ENCODE measurements at places on chromosomes 7 and 10.

DNA sequence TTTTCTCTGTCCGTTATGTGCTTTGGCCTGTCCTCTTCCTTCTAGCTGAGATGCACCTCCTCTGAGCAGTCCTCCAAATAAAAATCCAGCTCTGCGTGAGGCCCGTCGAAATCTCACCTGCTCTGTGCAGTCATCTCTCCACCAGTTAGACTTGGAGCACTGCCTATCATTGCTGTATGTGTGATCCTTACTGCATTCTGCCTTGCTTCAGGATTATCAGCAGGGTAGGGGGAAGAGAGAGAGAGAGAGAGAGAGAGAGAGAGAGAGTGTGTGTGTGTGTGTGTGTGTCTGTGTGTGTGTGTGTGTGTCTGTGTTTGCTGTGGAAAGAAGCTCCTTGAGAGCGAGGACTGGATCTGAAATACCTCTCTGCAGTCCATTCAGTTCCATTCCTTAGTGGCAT is 129.4 kb downstream of the CCNY start:
- no peak for DNase-seq

DNA sequence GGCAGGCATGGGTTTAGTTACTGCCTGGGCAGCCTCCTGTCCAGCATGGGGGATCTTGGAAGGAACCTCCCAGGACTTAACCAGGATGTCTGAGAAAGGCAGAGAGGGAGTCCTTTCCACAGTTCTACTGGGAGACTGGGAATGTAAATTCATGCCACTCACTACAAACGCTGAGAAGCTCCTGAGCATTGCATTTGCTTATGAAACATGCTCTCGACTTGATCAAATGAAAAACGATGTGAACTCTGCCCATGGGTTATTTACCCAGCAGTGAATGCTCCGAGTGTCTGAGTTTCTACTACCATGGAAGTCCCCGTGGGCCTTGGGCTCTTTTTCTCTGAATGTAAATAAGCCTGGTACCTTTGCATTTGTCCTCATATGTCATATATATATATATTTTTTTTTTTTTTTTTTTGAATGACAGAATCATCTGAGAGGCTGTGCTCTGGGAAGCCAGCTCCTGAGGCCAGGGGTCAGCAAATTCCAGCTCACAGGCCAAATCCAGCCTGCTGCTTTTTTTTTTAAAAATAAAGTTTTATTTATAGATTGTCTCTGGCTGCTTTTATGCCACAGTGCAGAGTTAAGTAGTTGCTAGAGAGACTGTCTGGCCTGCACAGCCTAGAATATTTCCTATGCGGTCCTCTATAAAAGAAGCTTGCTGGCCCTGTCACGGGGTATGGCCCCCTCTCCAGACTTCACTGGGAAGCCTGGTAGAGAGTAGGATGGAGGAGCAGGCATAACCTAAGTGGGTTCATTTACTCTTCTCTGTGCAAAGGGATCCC is 21.4 kb upstream of the RAPGEF5 start:
- no peak for DNase-seq

DNA sequence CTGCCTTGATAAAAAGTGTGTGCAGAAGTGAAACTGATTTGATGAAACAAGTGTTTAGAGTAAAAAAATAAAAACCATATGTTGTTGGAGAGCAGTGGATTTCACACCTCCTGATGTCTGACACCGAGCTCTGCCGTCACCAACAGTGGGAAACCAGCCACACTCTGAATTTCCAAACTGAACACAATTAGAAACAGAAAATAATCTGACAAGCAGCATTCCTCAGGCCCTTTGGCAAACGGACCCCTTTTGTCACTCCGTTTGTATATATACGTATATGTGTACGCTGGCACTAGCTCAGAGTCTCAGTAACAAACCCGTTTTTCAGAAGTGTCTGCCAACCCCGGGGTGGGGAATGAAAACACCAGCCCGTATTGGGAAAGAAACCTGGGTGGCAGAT is 32.4 kb downstream of the TACC2 start:
- no peak for DNase-seq

- DNase-seq = no peak
Observed at GRCh38 chr7:153543232-153543631, 509.0 kb upstream of the DPP6 start.

DNA sequence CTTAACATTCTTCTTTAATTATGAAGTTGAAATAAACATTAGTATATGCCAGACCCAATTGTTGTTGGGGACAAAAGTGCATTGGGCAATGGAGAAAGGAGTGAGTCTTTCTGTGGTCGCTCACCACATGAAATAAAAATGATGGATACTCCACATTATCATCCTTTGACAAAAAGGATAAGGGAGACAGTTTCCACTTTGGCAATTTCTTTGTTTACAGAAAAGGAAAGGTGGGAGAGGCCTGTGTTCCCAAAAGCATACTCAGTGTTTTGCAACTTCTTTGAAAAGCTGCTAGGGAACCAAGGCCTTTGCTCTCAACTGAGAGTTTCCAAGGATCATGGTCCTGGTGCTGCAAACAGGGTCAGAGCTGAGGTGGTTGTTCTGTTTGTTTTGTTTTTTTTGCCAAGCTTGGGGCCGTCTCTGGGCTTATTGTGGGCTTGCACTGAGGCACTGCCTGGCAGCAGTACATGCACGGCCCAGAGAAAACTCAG is 341.9 kb downstream of the TNS3 start:
- DNase-seq = no peak

DNA sequence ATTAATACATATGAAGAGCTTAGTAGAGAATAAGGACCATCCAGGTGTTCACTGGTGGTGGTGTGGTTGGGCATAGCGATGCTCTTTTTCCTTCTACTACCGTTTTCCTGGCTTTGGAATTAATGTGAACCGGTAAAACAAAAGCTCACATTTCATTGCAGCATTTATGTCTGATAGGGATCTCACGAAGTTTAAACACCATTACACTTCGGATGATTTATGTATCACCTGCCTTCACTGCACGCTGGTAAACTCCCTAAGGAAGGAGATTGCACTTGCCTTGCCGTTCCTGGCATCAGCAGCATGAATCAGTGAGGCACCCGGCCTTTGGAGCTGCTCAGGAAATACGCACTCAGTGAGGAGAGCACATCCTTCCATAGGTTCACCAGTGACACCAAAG is 47.5 kb downstream of the WIPF3 start:
- no peak for DNase-seq

DNA sequence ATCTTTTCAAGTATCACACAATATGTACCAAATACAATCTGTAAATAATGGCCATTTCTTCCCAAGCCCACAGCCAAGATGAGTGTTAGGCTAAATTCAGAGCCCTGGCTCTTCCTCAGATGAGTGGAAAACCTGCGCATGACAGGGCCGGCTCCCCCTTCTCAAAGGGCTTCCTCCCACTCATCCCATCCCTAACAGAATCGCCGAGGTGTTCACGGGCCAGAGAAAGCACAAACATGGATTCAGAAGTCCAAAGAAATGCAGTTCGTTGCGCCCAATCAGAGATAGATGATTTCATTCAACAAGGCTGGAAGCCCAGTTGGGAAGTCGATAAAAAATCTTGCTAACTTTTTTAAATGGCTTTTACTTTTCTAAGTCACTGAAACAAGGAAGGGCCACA is 121.8 kb downstream of the UBE2H start:
- no peak for DNase-seq

DNA sequence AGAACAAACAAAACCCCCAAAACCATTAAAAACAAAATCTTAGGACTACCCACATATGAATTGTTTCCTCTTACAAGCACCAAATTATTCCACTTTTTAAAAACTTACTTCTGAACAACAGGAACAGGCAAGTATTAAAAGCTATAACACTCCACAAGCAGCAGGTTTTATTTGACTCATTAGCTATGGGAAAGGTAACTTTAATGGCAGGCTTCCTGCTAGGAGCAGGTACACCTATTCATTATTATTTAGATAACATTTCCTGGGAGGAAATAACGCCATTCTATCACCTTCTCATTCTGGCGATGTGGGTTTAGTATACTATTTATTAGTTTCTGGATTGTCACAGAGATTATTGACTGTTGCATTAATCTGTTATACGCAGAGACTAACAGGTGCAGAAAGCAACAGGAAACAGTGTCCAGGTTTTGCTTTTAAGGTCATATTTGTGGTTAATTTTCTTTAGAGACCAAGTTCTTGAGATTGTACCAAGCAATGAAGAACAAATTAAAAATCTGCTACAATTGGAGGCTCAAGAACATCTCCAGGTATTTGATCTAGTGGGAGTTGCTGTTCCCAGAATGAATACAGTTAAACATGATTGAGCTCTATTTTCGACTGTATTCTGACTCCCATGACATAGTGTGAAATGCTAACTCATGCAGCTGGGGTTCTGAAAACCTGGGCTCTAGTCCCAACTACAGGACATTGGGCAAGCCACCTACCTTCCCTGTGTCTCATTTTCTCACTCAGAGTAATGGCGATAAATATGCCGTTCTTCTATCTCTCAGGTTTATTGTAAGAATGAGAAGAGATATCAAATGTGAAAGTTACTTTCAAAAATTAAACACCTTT is 2.0 kb downstream of the CPA2 start:
- no peak for DNase-seq

- DNase-seq = no peak
Observed at GRCh38 chr10:78035025-78035424, 1.4 kb downstream of the RPS24 start.

GRCh38 chr10:67464278-67464677 is 231.7 kb downstream of the CTNNA3 start:
- no peak for DNase-seq

- peak; percentile 81 for DNase-seq
Observed at GRCh38 chr7:157357129-157358040, 20.6 kb downstream of the DNAJB6 start.

DNA sequence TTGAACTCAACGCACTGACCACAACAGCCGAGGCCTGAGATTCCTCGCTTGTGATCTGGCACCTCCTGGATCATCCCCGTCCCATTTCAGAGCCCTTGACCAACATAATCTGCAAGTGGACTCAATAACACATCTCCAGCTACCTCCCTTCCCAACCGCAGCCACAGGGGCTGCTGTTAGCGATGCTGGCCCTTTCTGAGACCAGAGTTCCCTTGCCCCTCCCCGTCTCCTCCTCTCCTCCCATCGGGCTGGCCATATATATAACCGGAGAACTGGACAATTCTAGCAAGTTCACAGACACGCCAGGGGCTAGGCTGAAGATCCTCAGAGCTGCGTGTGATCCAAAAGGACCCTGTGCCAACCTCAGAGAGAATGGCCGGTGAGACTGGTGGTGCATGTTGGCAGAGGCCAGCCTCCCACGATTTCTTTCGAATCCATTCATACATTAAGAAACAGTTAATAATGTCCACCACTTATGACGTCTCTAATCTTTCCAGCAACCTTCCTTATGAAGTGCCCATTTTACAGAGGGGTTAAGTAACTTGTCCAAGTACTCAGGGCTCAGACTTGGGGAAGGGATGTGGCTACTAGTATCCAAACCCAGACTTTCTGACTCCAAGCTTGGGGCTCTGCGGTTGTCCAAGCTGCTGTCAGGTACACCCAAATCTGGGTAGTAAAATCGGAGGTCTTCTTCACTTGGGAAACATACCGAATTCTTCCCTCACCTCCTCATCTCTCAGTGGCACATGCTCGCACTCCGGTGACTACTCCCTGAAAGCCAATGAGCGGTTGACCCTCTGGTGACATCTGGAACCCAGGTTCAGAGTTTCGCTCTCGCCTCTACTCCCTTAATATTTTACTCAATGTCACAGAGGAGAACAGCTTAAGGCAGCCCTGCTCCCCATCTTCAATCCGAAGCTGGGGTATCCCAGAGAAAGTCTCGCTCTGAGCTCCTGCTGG is 11.2 kb upstream of the FEZF1 start:
- DNase-seq = no peak

GRCh38 chr10:52459097-52459496 is 145.0 kb downstream of the DKK1 start:
- DNase-seq = no peak

- DNase-seq = no peak
Observed at GRCh38 chr10:78320506-78320905, 286.8 kb downstream of the RPS24 start.

DNA sequence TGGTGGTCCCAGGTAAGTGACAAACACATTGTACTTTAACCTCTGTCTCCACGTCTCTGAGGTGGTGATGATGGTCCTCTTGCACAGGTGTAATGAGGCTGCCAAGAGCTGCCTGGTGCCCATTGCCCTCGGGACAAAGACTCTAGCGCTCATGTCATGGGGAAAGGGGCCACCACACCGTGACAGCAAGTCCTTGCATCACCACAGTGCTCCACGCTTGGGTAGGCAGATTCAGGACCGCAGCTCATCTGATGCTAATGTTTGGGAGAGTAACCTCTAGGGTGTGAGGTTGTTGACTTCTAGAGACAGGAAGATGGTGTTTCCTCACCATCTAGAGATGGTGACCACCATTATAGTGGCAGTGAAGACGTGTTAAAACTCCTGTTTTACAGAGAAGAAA is 395.6 kb downstream of the ADRA2A start:
- no peak for DNase-seq

DNA sequence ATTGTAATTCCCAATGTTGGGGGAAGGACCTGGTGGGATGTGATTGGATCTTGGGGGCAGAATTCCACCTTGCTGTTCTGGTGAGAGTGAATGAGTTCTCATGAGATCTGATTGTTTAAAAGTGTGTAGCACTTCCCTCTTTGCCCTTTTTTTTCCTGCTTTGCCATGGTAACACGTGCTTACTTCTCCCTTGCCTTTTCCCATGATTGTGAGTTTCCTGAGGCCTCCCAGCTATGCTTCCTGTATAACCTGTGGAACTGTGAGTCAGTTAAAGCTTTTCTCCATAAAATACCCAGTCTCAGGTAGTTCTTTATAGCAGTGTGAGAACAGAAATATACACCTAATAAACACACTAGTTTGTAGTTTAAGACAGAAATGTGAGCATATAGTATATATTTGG is 166.8 kb upstream of the MAGI2 start:
- DNase-seq = no peak

DNA sequence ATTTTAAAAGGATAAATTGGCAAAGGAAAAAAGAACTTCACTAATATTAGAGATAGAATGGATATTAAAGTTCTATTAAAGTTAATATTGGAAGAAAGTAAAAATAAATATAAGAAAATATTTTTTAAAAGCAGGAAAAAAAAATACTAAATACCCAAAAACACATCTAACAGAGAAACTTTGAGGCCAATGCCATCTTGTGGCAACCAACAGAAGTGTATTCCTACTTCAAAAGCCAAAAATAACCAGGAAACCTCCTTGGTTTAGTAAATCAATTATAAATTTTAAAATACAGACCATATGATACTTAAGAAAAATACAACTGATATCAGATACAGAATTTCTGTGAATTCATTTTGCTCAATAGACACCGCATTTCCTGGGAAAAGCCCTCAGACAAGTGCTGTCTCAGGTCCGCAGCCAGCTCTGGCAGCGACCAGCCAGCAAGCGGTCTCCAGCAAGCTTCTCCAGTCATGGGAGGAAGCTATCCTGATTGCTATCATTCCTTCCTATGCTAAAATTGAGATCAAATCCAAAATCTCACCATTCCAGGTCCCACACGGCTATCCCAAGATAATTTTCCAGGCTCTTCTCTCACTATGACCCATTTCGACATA is 65.3 kb downstream of the LMBR1 start:
- DNase-seq = no peak

GRCh38 chr10:17250736-17251135 is 22.7 kb downstream of the VIM start:
- no peak for DNase-seq

Data from GM10248 (cell line).